ENCODE measurements at places on chromosomes 11 and 22. TPM values are rescaled to one million over a fixed set of nuclear protein-coding genes. Genes with fewer than 3 reads are reported as not detected.

The OR51B4 gene
- 0.40 TPM for polyA plus RNA-seq

The OVOL1 gene
- polyA plus RNA-seq, result 0.45 TPM

The ANO5 gene
- 2.0 TPM for polyA plus RNA-seq

The ZNRF3 gene
- 26.1 TPM for polyA plus RNA-seq

The APOBEC3H gene
- 0.27 TPM for polyA plus RNA-seq

The PPFIA1 gene
- polyA plus RNA-seq, result 52.9 TPM

The CD3D gene
- polyA plus RNA-seq, result 1.7 TPM

The FOLR2 gene
- polyA plus RNA-seq, result 16.9 TPM

Measured in left lung (tissue), 14 donors.